Mammary epithelial cell (primary cell): ENCODE measurements at places on chromosomes 16 and 17. TPM values are rescaled to one million over a fixed set of nuclear protein-coding genes. Genes with fewer than 3 reads are reported as not detected.

DNA sequence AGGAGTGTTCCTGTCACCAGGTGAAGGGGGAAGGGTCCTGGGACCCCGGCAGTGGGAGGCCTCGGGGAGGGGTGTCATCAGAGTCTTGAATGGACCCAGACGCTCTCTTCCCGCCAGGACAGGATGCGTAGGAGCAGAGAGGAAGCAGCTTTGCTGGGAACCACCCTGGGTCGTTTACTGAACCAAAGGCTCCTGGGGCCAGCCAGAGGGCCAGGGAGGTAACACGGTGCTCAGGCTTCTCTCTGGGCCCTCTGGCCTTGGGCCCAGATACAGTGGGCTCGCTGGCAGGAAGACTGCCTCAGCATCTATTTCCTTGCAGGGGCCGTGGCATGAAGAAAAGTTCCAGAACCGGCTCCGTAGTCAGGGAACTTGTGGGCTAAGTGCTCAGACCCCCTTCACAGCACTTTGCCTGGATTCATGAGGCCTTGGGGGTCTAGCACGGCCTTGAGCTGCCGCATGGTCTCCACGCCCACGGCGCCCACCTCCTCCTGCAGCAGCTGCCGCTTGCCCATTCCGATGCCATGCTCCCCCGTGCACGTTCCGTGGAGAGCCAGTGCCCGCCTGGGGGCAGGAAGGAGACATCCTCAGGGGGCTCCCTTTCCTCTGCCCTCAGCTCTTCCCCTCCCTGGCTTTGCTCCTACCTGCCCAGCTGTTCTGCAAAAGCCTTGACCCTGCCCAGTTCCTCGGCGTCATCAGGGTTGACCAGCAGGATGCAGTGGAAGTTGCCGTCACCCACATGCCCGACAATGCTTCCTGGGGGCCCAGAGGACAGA lies 4.4 kb downstream of the LDHD start:
- DNase-seq, result no peak

GRCh38 chr17:1018547-1018946 lies 21.6 kb downstream of the TIMM22 start:
- no peak for DNase-seq

DNA sequence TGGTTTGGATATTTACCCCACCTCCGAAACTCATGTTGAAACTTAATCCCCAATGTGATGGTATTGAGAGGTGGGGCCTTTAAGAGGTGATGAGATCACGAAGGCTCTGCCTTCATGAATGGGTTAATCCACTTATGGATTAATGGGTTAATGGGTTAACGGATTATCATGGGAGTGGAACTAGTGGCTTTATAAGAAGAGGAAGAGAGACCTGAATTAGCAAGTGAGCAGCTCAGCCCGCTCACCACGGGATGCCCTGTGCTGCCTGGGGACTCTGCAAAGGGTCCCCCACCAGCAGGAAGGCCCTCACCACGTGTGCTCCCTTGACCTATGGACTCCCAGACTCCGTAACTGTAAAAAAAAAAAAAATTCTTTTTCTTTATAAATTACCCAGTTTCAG lies 16.5 kb upstream of the GPRC5B start:
- no peak for DNase-seq

DNA sequence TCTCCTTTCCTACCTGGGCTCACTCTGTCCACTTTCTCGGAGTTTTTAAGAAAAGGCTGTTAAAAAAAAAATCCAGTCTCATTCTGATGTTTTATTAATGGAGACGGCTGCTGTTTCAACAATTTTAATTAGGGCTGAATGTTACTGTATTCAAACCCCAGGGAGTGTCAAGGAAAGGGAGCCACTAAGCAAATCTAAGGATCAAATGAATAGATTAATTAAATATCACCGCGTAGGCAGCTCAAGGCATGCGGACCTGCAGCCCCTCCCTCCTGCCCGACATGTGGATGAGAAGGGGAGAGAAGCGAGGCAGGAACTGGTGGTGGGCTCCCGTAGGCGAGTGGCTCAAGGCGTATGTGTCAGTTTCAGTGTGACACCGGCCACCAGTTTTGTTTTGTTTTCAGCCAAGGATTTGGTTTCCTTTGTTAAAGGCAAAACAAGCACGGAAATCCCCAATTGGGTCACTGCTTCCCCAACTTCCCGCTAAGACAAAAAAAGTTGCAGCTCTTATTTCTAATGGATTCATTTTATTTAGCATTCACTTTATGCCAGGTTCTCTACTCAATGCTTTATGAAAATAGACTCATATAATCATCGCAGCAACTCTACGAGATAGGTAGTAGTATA lies 110.6 kb downstream of the GP2 start:
- no peak for DNase-seq

GRCh38 chr16:30715750-30716445 lies 16.9 kb downstream of the SRCAP start:
- peak; percentile 42 for DNase-seq

DNA sequence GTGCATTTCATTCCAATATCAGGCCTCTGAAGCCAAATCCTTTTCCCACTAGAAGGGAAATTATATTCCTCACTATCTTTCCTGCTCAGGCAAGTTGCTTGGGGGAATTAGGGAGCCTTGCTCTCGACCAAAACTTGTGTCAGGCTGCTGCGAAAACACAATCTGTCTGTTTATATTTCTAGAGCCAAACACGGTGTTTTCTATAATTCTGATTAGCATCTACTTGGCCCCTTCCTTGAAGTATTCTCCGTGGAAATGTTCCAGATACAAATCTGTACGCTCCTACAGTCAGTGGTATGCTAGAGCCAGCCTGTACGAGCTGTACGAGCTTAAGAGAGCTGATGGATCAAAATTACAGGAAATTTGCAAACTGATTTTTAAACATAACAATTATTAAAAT lies 299.3 kb upstream of the SALL1 start:
- no peak for DNase-seq

- DNase-seq, result no peak
These were observed 26.7 kb downstream of the CYB5B start for GRCh38 chr16:69451166-69451565.

GRCh38 chr16:19180741-19181140 lies 12.7 kb downstream of the SYT17 start:
- no peak for DNase-seq

DNA sequence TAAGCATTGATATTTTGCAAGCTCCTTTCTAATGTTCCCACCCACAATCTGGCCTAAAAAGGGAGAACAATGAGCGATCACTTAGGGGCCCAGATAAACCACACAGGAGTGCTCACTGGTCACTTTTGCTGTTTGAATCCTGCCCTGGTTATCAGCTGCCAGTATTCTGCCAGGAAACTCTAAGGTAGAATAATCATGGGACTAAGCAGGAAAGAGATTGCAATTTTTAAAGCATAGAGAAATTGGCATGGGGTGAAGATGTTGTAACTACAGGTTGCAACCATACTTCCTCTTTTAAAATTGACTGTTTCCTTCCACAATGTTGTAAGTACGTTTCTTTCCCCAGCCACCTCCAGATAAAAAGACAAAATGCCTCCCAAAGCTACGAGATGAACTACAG lies 251.2 kb upstream of the CDH11 start:
- DNase-seq, result no peak

GRCh38 chr16:14070555-14070876 lies 603 bp upstream of the MRTFB start:
- no peak for DNase-seq

DNA sequence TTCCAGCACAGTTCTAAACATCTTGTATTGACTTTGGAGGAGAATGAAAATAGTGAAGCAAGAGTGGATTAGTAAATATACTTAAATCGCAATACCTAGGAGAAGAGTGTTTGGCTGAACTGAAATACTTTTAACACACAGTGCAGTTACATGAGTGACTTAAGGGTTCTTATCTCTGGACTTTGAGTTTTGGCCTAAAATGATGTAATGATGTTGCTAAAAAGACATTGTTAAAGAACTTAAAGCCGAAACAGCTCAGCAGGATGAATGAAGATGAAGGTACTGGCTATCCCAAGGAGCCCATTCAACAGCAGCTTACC lies 28.1 kb downstream of the PMP22 start:
- no peak for DNase-seq

GRCh38 chr17:13372432-13372831 lies 229.3 kb downstream of the HS3ST3A1 start:
- no peak for DNase-seq

- DNase-seq, result no peak
These were observed 23.3 kb upstream of the CDH8 start for GRCh38 chr16:62059527-62059926.

DNA sequence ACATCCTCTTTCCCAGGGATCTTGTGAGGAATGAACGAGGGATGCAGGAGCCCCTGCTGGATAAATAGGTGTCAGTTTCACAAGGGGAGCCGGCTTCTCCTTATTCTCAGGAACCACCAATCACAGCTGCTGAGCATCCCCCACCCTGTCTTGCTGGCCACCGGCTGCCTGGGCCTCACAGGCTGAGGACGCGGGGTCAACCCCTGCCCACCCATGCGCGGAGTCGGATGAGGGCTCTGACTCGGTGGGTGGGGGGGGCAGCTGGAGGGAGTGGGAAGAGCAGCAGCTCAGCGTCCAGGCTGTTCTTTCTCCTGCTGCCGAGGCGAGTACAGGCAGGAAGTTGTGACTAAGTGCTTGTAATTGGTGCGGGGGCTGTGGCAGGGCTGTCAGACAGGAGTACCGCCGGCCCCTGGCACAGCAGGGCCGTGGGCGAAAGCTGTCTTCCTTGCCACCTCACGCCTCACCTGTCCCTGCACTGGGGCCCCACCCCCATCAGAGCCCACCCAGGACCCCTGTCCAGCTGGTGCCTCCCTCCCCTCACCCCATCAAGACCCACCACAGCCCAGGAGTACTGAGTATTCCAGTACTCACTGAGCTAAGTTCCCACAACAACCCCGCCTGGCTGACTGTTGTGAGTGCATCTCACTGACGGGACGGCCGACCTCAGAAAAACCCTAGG lies 11.0 kb upstream of the DPEP1 start:
- peak; percentile 86 for DNase-seq

DNA sequence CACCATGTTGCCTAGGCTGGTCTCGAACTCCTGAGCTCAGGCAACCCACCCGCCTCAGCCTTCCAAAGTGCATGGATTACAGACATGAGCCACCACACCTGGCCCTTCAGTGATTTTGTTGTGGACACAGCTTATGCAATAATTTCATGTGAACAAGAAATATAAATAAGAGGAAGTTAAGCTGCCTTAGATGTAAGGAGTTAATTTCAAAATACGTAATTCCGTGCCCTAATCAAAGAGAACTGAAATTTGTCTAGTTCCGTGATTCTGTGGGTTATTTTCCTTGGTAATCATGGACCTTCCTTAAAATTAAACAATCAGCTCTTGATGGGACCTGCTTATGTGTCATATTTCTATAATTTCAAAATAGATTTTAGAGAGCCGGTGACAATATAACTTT lies 11.9 kb downstream of the TVP23A start:
- no peak for DNase-seq

DNA sequence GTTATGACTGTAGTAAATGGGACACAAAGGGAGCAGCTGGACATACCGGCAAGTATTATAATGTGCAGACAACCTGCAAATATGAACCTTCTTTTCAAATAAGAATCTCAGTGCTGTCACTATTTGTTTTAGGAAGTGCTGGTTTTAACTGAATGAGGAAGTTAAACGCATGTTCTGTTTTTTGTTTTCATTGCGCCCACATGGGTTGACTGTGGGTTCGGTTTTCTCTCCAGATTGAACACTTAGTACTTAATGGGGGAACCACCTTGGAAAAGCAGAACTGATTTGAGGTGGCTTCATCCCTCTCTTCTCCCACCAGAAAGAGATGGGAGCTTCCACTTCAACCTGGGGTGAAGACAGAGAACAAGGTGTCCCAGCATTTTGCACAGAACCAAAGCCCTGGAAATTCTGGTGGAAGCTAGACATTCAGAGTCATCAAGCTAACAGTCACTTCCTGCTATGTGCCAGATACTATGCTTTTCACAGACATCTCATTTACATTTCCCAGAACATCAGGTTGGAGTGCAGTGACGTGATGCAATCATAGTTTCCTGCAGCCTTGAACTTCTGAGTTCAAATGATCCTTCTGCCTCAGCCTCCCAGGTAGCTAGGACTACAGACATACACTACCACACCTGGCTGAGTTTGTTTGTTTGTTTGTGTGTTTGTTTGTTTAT lies 149.8 kb downstream of the CDH13 start:
- no peak for DNase-seq

DNA sequence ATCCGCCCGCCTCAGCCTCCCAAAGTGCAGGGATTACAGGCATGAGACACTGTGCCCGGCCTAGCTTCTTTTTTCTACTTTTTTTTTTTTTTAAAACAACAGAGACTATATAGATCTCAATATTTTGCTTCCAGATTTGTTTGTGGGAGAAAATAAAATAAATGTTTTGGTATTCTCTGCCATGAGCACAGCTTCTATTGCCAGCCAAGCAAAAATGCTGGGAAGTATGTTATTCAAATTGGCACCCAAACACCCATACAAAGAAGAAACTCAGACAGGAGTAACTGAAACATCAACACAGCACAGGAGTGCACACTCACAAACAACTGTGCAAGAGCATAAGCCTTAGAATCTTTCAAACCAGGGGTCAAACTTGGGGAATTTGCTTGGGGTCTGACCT lies 37.2 kb upstream of the CLEC3A start:
- no peak for DNase-seq

DNA sequence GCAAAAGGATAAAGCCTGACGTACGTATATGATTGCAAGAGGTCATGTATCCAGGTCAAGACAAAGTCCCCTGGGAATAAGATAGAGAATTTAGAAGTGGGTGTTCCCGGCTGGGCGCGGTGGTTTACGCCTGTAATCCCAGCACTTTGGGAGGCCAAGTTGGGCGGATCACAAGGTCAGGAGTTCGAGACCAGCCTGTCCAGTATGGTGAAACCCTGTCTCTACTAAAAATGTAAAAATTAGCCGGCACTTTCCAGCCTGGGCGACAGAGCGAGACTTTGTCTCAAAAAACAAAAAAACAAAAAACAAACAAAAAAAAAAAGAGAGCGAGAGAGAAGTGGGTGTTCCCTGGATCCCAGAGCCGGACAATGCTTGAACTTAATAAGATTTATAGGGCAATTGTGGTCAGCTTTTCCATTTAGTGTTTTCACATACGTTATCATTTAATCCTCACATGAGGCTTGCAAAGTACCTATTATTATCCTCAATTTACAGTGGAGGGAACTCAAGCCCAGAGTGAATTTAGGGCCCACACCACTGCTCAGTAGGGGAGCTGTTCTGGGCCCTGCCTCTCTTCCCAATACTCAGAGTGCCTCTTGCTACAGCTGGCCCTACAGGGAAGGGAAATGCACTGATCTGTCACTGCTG lies 481 bp upstream of the GLTPD2 start:
- DNase-seq, result no peak

The PRR35 gene
- not detected in 2 replicates for total RNA-seq

The HSF5 gene
- 0.17 TPM for total RNA-seq

The FBXO39 gene
- total RNA-seq, result 0.56 TPM in 1 of 2 replicates, not detected in the other

The SOX15 gene
- total RNA-seq, result 56.5 and 63.3 TPM in 2 replicates

The C17orf100 gene
- 2.5 and 2.9 TPM in 2 replicates for total RNA-seq

The FBXW10B gene
- 1.0 and 1.5 TPM in 2 replicates for total RNA-seq

The VAMP2 gene
- 9.2 TPM for total RNA-seq

The CD300LG gene
- not detected in 2 replicates for total RNA-seq

The OR4D1 gene
- total RNA-seq, result not detected

The AOC3 gene
- not detected for total RNA-seq

The ALDH3A1 gene
- total RNA-seq, result 0.49 and 0.69 TPM in 2 replicates

The COG4 gene
- total RNA-seq, result 42.7 TPM

The DPEP3 gene
- not detected in 2 replicates for total RNA-seq

The EFCAB5 gene
- 0.43 TPM in 1 of 2 replicates, not detected in the other for total RNA-seq

The CACNG4 gene
- total RNA-seq, result not detected in 2 replicates

The KRT12 gene
- not detected for total RNA-seq

The C16orf96 gene
- 0.08 TPM in 1 of 2 replicates, not detected in the other for total RNA-seq
